ENCODE measurements at places on chromosomes 6 and 20.

DNA sequence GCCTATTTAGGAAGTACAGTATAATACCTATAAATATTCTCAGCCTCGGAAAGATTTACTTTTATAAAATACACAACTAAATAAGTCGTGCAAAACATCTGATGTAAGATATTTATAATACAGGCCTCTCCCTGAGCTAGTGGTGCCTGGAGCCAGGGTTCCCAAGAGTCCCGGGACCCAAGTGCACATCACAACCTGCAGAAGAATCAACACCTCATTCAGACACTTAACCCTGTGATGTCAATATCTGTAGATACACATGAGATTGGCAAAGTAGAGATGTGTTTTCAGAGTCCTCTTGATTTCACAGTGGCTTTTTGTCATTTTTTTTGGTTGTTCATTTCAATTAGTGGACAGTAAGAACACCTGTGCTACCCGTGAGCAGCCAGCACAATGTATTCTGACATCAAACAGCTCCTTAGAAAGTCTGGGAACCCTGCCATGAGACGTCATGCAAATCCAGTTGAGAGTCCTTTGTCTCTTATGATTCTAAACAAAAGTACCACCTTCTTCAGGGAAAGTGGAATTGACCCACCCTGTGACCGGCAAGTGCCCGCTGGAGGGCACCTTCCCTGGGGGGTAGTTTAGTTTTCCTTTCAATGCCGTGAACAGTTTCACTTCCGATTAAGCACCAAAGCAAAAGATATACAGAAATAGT lies 101.6 kb downstream of the DACT2 start:
- no peak for DNase-seq

GRCh38 chr20:25685276-25686080 lies 11.2 kb downstream of the ZNF337 start:
- DNase-seq: peak; percentile 82

GRCh38 chr6:138336221-138336620 lies 41.5 kb upstream of the SMIM28 start:
- DNase-seq: no peak

DNA sequence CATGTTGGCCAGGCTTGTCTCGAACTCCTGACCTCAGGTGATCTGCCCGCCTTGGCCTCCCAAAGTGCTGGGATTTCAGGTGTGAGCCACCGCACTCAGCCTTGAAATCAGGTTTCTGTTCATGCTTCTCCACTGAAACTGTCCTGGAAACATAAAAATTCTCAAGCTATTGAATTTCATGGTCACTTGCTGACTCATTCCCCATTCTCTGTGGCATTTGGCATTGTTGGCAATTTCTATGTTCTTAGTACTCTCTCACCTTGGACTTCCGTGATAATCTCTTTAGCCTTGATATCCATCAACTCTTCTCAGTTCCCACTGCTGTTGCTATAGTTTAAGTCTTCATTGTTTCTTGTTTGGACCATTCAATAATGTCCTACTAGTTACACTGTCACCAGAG lies 6.2 kb downstream of the SEL1L2 start:
- DNase-seq: no peak

DNA sequence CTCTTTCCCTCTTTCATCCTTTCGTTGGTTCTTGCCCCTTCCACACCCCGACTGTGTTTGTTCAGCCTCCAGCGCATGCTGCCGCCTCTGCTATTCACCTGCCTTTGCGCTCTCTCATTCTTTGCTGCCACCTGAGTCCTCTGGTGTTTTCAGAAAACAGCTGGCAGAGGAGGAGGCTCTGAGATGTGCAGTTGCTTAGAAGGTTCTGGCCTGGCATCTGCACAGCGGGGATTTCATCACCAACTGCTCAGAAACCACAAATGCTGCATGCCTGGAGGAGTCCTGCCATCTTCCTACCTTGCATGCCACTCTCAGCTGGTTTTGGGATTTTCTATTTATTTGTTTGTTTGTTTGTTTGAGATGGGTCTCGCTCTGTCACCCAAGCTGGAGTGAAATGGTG lies 39.2 kb upstream of the CLDN20 start:
- DNase-seq: no peak

DNA sequence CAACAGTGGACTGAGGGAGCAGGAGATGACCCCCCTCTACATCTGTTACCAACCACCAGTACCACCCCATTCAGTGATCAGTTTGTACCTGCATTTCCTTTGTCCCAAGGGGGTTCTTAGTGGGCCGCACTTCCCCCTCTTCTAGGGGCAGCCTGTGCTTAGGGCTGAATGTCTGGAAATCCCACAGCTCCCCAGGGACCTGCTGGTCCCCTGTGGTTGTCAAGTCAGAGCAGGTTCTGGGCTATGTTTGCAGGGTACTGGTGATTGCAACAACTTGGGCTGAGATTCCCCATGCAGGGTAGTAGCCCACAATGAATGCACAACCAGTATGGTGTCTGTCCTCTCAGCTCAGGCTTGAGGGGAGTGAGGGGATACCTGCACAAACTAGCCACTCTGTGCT lies 39.7 kb upstream of the COL10A1 start:
- no peak for DNase-seq

- DNase-seq: peak; percentile 82
Observed at GRCh38 chr6:30171677-30172471, 8.5 kb downstream of the TRIM15 start.

DNA sequence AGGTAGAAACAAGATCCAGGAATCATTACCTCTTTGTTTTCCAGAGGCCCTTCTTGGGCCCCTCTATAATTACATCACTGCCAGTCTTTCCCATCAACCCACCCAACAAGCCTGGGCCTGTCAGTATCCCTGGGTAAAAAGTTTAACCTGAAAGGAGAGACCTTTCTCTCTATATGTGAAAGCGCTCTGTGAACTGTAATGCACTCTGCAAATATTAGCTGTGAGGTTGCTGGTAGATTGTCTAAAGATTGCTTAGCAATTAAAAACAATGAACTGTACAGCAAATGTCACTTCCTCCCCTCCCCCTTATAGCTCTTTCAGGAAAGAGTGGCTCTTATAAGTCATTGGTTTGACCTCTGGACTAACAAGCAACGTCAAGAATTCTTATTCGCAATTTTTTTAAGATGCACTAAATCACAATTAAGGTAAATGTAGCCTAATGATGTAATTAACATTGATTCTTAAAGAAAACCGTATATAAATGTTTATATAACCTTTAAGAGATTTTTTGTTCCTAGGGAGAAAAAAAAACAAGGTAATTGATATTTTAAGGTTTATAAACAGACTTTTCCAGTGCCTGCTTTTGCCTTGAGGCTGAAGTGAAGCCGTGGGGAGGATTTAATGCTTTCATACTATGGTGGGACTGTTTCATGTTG lies 18.4 kb downstream of the ECT2L start:
- DNase-seq: no peak

DNA sequence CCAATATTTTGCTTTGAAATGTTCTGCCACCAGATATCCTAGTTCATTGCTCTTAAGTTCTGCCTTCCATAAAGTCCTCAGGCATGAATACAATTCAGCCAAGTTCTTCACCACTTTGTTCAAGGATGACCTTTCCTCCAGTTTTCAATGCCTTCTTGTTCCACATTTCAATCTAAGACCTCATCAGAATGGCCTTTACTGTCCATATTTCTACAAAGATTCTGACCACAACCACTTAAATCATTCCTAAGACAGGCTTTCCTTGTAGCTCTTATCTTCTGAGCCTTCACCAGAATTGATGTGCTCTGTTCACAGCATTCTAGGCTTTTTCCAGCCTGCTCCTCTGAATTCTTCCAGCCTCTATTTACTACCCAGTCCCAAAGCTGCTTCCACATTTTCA lies 319.0 kb downstream of the HACE1 start:
- no peak for DNase-seq

GRCh38 chr6:90701146-90701781 lies 114.4 kb upstream of the MAP3K7 start:
- no peak for DNase-seq

DNA sequence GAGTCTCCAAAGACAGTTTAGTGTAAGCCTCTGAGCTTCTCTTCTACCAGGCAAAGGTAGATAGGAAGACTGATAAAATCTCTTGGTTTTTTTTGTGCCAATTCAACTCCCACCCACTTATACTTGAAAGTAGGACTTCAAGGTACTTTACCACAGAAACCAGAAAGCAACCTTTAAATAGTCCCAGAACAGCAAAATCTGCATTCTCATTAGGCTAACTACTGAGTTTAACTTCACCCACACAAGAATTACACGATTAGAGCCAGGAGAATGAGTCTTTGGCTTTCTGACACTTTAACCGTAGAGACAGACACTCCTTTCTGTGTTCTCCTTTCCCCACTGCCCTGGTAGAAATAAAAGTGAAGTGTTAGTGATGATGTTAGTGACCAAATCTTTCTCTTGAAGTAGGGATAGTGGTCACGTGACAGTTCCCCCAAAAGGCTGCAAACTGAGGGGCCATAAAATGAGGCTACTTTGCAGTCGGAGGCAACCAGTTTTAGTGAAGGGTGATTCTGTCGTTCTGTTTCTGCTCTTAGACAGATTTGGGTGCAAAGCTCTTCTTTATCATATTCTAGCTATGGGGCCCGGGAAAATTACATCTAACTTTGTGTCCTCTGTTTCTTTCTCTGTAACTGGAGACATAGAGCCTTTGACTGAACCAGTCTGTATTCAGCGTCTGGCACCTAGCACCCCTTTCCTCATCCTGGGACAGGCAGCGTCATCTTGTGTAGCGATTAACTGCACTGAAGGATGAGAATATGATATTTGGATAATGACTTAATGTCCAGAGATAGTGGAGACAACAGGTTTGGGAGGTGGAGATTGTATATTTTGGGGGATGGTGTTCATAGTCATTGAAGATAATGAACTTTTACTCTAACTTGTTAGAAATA lies 206.4 kb upstream of the CITED2 start:
- DNase-seq: no peak

Measured in esophagus muscularis mucosa (tissue), 4 donors.